ENCODE measurements at places on chromosomes 7 and 10.

- DNase-seq: no peak
Measured at GRCh38 chr10:117721873-117722272, 179.3 kb downstream of the EMX2 start.

GRCh38 chr10:4470231-4470835 is 355.7 kb upstream of the AKR1E2 start:
- no peak for DNase-seq

DNA sequence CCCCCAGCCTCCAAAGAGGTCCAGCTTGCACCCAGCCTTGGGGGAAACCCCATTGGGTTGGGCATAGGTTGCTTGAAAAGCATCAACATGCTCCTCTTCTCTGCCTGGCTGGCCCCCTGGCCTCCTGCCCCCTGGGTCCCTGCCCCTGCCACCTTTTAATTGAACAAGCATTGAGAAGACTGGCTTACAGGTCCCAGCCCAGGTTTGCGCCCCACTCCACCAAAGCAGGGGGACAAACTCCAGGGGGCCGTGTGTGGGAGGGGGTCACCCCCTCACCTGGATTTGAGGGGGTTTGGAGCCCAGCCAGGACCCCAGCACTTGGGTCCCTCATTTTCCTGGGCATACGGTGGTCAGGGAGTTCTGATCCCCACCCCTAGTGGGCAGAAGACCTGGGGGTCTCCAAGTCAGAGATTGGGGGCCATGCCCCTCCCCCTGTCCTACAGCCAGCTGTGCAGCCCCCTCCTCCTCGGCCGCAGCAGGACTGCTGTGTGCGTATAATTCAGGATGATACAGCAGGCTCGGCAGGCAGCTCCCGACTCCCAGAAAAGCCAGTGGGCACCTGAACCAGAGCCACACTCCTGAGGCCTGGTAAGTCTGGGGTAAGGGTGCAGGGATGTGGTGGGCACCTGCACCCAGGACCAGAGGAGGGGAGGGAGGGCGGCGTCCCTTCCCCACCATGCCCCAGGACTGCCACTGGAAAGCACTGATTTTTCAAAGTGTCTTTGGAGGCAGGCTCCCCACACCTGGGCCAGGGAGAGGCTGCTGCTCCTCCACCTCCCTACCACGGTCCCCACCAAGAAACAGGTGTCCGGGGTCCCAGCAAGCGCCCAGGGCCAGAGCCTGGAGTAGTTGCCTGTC is 1.7 kb downstream of the ELFN1 start:
- DNase-seq: no peak

DNA sequence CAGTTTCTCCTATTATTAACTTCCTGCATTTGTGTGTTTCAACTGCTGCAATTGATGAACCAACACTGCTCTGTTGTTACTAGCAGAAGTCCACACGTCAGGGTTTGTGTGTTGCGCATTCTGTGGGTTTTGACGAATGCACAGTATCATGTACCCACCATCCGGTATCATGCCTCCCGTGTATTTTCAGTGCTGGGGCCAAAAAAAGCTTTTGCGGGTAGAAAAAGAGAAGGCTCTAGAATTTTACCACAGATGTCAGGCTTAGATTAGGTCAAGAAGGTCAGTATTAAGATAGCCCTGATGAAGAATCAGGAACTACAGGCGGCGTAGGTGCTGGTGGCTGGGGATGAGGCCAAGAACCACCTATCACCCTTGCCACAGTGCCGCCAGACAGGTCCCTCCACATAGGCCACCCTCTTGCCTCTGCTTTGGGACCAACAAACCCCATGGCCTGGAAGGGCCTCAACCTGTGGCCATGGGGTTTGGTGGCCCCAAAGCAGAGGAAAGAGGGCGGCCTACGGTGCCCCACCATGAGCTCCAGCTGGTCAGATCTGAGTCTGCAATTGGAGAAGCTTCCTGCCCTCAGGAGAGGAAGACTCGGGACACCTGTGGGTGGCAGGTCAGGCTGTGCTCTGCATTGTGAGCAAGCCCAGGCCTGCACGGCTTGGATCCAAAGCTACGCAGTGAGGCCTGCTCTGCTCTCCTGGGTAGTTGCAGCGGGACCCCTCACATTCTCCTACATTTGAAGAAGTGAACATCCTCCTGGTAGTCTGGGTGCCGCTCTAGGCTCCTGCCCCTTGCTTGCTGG is 71.9 kb downstream of the MKI67 start:
- peak; percentile 80 for DNase-seq

DNA sequence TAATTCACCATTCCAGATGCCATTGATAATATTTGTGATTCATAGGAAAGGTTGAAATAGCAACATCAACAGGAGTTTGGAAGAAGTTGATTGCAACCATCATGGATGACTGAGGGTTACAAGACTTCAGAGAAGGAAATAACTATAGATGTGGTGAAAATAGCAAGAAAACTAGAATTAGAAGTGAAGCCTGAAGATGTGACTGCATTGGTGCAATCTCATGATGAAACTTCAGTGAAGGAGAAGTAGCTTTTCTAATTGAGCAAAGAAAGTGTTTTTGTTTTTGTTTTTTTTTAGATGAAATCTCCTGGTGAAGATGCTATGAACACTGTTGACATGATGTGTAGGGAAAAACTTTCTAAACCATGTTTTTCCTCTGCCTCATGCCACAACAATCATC is 18.7 kb upstream of the CD36 start:
- no peak for DNase-seq

- DNase-seq: no peak
Measured at GRCh38 chr7:70719125-70719524, 412.8 kb upstream of the GALNT17 start.

GRCh38 chr7:134527979-134528371 is 608 bp downstream of the AKR1B10 start:
- no peak for DNase-seq

- DNase-seq: no peak
Measured at GRCh38 chr7:8389593-8390261, 43.7 kb upstream of the NXPH1 start.

- DNase-seq: peak; percentile 96
Measured at GRCh38 chr10:12500381-12501303, 151.3 kb downstream of the CAMK1D start.

DNA sequence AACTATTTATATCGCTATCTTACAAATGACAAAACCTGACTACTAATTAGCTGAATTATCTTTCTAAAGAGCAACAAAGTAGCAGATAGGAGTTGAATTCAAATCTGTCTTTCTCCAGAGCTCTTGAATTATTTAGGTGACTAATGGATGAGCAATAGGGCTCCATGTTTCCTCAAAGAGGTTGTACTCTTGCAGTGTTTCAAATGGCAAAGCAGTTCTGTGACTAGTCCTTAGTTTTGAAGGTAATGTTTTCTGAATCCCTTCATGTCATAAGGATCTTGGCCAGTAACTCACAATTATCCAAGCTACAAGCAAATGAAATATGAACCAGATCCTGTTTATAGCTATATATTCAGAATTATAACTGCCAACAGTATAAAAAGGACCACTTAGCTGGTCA is 999.7 kb downstream of the NRG3 start:
- DNase-seq: no peak

- no peak for DNase-seq
Measured at GRCh38 chr10:3763035-3763456, 22.0 kb downstream of the KLF6 start.

DNA sequence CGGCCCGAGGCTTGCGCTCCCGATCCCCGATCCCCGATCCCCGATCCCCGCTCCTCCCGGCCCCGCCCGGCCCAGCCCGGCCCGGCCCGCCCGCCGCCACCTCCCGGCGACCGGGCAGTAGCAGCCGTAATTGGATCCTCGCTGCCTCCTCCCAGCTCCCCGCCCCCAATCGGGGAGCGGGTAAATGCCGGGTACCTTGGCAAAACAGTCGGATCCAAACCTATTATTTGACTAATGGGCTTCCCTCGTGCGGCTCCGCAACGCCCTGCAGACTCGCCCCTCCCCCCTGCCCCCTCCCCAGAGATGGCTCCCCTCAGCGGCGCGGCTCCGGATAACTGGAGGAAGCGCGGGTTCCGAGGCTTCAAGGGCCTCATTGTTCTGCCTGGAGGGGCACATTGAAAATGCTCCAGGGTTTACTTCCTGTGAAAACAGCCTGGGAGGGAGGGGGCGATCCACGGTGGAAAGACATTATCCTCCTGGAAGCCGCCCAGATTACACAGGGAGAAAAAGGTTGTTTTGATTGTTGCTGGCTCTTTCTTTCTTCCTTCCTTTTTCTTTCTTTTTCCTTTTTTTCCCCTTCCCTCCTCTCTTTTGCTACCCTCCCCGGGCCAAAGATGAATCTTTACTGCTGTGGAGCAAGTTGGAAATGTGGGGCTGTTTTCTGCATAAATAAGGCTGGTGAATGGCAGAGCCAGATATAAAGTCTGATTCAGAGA is 94.7 kb upstream of the ZMIZ1 start:
- DNase-seq: peak; percentile 63

- DNase-seq: no peak
Measured at GRCh38 chr7:86645225-86645608, 1.5 kb downstream of the GRM3 start.

DNA sequence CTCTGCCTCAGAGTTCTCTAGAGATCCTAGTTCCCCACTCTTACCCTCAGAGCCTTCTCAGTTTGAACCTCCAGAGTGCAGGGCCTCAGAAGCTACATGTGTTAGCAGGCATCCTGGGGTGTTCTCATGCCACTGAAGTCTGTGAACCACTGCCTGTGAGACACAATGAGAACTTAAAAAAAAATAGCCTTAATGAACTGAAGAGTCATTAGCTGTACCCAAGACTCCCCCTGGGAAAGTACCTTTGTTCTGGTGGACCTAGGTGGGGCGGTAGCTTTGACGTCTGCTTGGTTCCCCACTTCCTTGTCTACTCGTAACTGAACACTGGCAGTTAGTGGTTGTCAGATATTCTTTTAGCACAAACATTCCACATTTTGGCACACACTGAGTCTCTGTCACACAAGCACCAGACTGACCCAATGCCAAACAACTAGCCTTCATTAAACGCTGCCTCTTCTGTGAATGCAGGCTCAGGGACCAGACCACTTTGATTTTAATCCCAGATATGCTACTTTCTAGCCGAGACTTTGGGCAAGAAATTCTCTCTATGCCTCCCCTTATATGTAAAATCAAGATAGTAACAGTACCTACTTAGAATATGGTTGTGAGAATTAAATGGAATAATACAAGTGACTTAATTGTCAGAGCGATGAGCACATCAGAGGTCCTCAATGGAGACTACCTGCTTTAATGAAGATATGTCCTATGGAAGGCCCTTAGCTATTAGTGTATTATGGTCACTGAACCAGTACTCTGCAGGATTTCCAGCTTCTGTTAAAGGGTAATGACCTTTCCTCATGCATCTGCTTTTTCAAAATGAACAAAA is 75.3 kb upstream of the CC2D2B start:
- DNase-seq: no peak

DNA sequence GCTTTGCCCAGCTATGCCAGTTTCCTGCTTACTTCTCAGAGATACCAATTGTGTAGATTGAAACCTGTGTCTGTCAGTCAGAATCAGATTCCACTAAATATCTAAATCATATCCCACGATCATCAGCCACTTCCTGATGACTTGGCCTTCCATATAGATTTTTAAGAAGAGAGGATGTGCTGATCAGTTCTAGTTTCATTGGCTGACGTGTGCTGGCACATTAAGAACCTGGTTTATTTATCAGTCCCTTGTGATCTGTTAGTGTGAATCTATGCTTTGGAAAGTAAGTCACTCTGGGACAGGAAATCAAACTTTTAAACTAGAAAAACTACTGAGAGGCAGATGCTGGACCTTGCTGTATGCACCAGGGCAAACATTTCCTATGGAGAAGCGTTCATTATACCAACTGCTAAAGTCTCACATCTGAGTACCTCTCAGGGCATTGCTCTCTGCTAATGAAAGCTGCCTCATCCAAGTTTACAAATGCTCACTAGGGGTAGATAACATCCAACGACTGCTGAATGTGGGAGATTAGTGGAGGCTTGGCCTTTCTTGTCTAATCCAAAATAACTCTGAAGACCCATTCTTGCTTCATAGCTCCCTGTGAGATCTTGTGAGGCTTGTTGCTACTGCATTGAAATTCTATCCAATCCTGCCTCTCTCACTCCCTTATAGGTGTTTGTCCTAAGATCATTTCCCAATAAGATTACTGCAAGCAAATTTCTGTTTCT is 109.1 kb downstream of the ARL4A start:
- DNase-seq: peak; percentile 22

DNA sequence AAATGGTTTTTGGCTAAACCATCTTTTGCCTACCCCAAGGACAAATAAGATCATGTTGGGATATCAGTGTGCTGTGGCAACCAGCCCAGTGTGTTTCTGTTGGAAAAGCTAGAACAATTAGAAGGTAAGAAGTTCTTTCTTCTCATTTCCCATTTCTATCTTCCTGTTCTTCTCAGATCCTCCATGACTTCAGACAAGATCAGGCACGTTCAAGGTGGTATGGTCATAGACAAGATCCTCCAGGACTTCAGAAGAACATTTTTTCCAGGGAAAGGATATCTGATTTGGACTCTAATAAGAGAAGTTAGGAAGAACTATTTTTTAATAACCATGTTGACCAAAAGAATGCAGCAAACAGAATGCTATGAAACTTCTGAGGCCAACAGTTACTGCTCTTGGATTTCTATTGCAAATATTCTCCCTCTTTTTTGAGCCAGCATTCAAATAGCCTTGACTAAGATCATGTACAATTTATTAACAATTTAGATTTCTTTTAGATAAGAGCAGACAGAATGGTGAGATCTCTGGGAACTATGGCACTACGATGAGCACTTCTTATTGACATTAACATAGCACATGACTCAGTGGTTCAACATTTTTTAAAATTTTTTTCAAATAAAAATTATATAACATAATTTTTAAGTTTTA is 15.9 kb downstream of the HYCC1 start:
- DNase-seq: no peak

DNA sequence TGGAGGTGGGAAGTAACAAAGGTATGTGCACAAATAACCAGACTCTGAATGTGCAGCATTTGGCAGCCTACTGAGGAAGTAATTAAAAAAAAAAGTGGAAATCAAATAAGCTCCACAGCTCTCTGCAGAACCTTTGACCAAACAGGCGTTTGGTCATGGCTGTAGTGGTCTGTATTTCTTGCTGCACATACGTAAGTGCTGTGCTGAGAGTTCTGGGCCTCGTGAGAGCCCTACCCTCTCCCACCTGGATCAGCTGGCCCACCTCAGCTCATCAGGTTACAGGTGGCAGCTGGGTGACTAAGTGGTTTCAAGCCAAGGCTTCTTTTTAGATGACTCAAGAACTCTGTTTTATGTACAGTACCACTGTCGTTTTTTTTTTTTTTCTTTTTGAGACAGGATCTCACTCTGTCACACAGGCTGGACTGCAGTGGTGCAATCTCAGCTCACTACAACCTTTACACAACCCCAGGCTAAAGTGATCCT is 178.2 kb upstream of the KLF6 start:
- no peak for DNase-seq

DNA sequence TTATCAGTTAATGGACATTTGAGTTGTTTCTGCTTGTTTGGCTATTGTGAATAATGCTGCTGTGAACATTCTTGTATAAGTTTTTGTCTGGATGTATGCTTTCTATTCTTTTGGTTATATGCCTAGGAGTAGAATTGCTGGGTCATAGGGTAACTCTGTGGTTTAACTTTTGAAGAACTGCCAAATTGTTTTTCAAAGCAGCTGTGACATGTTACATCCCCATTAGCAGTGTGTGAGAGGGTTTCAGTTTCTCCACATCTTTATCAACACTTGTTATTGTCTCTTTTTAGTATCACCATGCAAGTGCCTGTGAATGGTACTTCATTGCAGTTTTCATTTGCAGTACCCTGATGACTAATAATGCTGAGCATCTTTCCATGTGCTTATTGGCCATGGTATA is 2.1 kb upstream of the NDUFB8 start:
- peak; percentile 49 for DNase-seq

GRCh38 chr7:19369806-19370205 is 224.6 kb upstream of the FERD3L start:
- DNase-seq: no peak
